ENCODE measurements at places on chromosomes 7 and 10.

GRCh38 chr7:158856883-158857668, 718 bp downstream of the DYNC2I1 start:
- no peak for DNase-seq

- no peak for DNase-seq
Measured at GRCh38 chr7:134892963-134893362, 93.3 kb upstream of the AGBL3 start.

GRCh38 chr7:28136420-28136819, 44.2 kb downstream of the JAZF1 start:
- DNase-seq = no peak

GRCh38 chr7:81676813-81677212, 93.0 kb downstream of the HGF start:
- DNase-seq = no peak

DNA sequence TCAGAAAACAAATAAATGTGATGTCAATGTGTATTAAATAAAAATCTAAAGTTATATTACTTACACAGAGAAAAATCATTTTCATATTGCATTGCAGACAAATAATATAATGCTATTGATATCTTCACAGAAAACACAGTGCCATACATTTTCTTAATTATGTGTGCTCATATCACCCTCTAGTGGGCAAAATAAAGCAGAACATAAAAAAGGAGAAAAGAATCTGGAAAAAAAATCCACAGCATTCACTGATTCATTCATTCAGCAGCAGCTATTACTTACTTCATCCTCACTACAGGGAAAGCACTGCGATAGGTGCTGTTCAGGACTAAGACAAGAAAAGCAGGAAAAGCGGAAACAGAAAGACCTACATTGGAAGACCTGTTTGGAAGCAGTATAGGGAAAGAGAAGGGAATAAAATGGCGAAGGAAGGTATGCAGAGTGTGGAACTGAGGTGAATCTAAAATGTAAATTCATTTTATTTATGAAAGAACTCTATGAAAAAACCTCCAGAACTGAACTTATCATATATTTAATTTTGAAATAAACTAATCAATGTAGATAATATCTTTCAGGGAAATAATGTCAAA, 73.2 kb downstream of the POT1 start:
- no peak for DNase-seq

DNA sequence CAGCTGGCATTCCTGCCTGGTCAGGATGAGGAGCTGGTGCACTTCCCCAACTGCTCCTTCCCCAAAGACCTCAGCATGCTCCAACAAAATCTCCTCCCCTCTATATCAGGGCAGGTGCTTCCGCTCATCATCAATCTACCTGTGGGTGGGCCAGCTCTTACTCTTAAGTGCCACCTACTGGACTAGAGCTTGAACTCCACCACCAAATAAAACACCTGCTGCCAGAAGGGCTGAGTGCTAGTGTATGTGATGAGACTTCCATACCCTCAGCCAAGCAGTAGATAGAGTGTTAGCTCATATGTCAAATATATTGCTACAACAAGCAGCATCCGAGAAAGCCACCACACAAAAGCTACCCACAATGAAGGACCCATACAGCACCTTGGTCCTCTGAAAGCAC, 264.3 kb downstream of the RNLS start:
- no peak for DNase-seq

- no peak for DNase-seq
Measured at GRCh38 chr7:49986191-49986590, 106.9 kb downstream of the ZPBP start.

GRCh38 chr10:128268015-128268722, 141.9 kb upstream of the MKI67 start:
- peak; percentile 74 for DNase-seq

DNA sequence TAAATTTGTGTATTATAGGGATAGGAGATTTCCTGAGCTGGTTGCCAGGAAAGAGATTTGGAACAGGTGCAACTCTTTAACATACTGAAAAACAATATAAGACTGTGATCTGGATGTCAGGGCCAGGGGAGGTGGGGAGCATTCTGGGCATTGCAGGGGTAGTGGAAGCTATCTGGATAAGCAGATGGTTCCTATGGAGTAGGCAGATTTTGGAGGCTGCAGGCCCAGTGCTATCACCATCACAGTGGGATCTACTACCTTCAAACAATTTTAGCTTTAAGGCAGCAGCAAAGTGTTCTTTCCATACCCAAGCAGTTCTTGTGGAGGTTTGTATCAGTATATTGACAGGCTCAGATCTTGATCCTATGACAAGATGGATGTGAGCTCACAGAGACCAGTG, 71.1 kb downstream of the ADAM22 start:
- DNase-seq = no peak

- DNase-seq = no peak
Measured at GRCh38 chr10:6916601-6917000, 336.5 kb upstream of the PRKCQ start.

GRCh38 chr10:31207636-31208035, 111.4 kb upstream of the ZEB1 start:
- DNase-seq = no peak

GRCh38 chr10:17216217-17216900, 11.7 kb upstream of the VIM start:
- peak; percentile 53 for DNase-seq

- no peak for DNase-seq
Measured at GRCh38 chr7:87129848-87130247, 22.4 kb upstream of the DMTF1 start.

DNA sequence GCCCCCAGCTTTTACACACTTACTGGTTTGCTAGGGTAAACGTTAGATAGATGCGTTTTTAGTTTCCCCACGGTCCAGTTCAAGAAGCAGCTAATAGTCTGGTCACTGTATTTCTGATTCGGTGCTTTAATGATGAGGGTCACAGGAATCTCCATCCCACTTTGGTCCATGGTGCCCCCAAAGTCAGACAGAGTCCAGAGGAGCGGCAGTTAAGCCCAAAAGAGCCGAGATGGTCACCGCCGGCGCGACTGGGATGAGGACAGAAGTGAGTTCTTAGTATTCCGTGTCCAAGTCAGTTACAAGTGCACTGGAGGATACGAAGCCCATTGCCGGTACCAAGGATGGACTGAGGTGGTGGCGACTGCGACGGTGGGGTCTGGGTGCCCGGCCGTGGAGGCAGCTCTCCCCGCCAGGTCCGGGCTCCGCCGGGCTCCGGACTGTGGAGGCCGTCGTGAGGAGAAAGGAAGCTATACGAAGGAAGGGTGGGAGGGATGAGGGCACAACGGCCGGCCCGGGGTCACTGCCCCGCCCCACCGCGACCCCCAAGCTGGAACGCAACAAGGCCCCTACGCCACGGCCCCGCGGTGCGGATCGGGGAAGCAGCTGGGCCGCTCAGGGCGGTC, 663 bp downstream of the HERPUD2 start:
- peak; percentile 34 for DNase-seq

DNA sequence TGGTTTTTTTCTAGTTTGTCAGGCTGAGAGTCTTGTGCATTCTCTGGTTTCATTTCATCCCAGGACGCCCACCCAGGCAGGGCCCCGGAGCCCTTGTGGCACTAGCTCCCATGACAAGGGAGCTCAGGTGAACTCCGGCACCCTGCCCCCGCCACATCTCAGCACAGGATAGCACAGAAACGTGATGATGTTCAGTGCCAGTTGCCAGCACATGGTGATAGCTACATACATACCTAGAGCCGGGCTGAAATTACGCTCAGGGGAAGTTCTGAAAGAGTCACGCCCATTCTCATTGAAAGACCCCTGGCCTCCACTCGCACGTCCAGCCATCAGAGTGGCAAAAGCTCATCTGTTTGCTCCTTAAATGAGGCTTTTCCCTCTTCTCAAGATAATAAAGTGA, 273.7 kb downstream of the PTPRN2 start:
- DNase-seq = no peak

DNA sequence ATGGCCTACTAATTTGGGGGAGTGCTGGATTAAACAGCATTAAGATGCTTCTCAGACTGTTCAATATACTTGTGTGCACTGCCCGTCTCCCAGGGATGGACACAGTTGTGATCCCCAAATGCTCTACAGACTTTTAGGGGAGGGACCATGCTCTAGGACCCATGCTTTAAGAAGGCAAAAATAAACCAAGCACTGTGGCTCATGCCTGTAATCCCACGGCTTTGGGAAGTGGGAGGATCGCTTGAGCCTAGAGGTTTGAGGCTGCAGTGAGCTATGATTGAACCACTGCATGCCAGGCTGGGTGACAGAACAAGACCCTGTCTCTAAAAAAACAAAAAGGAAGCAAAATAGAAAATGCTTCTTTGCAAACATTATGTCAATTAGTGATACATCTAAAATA, 102.6 kb downstream of the VOPP1 start:
- no peak for DNase-seq

DNA sequence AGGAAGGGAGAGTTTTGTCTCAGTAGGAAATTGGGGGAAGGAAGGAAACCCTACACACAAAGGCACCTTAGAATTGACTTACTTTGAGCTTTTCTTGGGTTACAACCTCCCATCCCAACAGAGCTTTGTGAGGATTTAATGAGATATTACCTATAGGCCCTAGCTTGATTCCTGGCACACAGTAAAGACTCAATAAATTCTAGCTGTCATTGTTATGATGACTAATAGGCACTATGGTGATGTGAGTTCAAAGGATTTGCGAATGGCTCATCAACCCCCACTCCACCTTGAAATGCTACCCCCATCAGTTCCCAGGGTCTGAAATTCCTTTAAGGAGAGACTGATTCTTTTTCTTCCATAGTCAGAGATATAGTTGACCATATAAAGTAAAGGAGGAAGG, 67.9 kb upstream of the SMNDC1 start:
- no peak for DNase-seq

DNA sequence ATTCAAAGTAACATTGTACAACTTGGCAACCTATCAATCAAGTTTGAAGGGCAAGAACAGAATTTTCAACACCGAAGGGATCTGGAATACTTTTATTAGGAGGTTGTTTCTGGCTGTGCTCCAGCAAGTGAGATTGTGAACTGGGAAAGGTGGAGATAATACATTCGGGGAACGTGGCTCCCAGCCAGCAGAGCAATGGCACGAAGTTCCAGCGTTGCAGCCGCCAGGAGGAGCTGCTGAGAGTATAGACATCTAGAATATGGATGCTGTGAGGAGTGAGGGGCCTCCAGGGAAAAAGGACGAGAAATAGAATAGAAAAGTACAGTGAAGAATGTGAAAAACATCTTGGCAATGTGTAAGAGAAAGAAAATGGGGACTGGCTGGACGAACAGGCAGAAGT, 69.5 kb downstream of the TCERG1L start:
- DNase-seq = peak; percentile 47

GRCh38 chr10:75910032-75910431, 478.6 kb downstream of the LRMDA start:
- DNase-seq = peak; percentile 72

- DNase-seq = no peak
Measured at GRCh38 chr10:110399965-110400933, 95.5 kb upstream of the SMNDC1 start.

Data from lung (tissue), 17 donors.